ENCODE measurements at places on chromosomes 12 and 14. TPM values are rescaled to one million over a fixed set of nuclear protein-coding genes. Genes with fewer than 3 reads are reported as not detected.

DNA sequence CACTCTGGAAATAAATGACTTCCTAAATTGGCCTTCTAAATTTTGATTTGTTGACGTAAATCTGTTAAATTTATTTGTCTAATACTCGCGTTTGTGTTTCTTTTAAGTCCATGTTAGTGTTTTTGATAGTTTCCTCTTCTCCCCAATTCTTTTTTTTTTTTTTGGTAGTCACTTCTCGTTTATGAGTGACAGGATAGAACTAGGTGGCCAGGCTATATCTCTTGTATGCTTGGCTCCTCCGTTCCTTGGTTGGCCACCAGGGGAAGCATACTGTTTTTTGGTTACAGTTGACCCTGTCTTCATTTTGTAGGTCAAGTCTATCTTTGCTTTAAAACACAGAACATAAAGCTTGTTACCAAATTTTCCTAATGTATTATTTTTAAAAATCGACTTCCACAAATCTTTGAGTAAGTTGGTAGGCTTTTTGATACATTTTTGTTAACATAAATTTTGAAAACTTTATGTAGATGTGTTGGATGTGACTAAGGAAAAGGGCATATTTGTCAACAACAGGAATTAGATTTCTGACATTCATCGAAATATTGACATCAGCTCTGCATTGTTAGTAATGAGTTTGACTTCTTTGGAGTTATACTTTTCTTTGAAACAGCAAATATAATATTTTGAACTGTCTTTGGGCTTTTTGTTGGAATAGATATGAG, 2.2 kb downstream of the RCOR1 start:
- no peak for DNase-seq

DNA sequence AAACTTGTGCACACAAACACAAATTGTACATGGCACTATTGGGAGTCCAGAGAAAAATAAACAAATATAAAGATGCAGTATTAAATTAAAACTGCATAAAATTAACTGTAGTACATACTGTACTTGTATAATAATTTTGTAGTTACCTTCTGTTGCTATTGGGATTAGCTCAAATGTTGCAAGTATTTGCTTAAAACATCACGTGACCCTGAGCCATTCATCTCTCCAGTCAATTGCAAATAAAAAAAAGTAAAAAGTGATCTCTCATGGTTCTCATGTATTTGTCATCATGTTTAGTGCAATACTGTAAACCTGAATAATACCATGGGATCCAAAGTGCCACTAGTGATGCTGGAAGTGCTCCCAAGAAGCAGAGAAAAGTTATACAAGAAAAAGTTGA, 88.1 kb upstream of the NAV3 start:
- DNase-seq = no peak

- no peak for DNase-seq
These were observed 84.9 kb downstream of the SRGAP1 start for GRCh38 chr12:63929426-63929825.

GRCh38 chr14:63910583-63911363, 58.0 kb downstream of the SYNE2 start:
- DNase-seq = no peak

GRCh38 chr14:58270628-58271027, 26.0 kb downstream of the PSMA3 start:
- no peak for DNase-seq

DNA sequence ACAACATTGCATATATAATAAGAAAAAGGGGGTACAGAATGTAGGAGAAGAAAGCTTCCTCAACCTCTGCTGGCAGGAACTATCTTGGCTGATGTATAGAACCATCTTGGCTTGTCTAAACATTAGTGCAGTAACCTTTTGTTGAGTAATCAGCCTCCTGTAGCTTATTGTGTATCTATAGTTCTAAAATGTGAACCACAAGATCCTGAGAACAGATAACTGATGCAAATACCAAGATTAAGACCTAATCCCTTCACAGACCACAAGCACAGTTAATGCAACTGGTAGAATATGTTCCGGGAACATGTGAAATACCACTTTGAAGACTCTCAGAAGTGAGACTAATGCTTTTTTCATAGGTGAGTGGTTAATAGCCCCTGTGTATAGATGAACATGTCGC, 50.7 kb upstream of the KCNC2 start:
- no peak for DNase-seq

DNA sequence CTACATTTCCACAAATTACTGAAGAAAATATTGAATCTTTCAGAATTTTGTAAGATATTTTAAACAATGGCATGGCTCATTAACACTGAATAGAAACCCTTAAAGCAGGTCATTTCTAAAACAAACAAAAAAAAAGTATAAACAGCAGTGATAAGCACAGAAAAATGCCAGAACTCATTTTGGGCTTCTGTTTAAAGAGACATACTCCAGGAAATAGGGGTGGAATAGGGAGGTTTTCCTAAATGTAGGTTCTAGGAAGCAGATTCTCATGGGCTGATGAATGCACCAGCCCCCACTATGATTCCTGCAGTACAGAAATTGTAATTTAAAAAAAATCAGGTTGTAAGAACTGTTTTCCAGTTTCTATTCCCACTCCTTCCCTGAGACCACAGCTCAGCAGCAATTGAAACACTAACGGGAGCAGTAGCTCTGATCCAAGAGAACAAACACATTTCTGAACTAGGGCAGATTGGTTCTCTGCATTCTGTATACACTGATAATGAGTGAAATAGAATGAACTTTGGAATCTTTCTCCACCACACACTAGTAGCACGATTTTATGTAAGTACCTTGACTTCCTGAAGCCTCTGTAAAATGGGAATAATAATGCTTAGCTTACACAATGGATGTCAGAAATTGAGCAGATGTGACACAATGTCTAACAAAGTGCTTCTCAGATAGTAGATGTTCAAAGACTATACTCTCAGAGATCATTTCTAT, 115.6 kb upstream of the TMTC1 start:
- DNase-seq = no peak

GRCh38 chr12:1939801-1940607, 21.6 kb upstream of the CACNA2D4 start:
- peak; percentile 40 for DNase-seq

GRCh38 chr12:72230589-72230988, 41.6 kb upstream of the TRHDE start:
- DNase-seq = no peak

The PRR13 gene
- polyA plus RNA-seq = 41.6 TPM

The OR6C2 gene
- polyA plus RNA-seq = not detected

The MAX gene
- polyA plus RNA-seq = 27.4 TPM

The TMPRSS12 gene
- polyA plus RNA-seq = 0.04 TPM

Measured in forelimb muscle (tissue), 1 donor.